Activated T-cell treated with anti-CD3 and anti-CD28 coated beads for 1 hour (primary cell): ENCODE measurements at places on chromosomes 13 and 19.

DNA sequence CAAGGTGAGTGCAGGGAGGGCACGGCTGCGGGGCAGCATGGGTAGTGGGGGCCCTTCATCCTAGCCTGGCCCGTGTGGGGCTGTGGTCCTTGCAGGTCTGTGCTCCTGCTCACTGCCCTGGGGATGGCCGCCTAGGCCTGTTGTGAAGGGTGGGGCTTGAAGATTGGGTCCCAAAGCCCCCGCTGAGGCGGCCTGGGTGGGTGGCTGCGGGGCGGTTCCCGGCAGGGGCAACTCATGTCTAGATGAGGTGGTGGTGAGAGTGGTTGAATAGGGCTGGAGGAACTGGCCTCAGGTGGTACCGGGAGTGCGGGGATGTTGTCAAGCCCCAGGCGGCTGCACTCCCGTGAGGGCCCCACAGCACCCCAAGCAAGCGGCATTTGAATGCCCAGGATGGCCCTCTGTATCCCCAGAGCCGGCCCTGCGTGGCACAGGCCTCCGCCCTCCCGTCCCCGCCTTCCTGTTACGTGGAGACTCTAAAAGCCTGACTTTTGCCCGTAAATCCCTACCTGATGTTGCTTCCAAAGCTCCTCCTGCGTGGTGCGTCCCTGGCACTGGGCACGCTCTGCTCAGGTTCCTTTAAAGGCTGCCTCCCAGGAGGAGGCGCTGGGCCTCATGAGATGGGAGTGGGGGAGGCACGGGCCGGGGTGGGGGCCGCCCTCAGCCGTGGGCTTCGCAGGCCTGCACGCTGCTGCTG is 15.0 kb downstream of the SPPL2B start:
- no peak for DNase-seq

GRCh38 chr13:110546926-110547325 is 14.6 kb downstream of the RAB20 start:
- DNase-seq = no peak

DNA sequence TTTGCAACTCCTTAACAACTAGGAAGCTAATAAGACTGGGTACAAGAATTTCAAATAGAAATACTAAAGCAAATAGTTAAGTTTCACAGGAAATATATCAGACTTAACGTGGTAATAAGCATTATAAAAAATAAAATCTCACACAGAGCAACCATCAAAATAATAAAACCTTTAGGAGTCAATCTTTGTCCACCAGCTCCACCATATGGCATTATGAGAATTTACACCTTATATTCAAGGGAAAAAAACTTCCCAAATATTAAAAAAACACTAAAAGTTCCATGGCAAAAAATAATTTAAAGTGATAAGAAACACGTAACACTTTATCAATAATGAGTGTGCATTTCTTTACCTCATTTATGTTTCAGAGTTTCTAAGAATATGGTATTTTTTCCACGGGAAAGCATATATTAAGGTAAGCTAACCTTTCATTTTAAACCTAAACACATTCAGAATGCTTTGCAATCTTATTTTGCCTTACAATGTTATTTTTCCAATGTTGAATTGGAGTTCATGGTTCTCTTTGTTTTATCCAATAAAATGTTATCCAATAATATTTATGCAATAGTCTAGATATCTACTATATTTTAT is 423.2 kb upstream of the SGCG start:
- no peak for DNase-seq

DNA sequence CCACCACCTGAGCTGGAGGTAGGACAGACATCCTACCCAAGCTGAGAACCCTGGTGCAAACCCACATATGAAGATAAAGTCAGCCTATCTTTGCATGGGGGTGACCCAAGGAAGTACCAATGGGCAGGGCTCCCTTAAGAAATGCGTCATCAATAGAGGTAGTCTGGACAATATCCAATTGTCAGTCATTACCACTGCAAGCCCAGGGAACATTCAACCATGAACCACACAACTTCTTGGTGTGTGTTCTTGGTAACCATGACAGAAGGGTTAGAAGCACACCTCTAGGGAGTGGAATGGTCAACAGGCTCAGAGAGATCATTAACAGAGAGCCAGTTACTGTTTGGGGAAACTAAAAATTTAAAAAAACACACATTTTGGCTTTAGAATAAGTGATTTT is 34.7 kb upstream of the DOCK9 start:
- no peak for DNase-seq

- no peak for DNase-seq
These were observed 1422.1 kb downstream of the PCDH9 start for GRCh38 chr13:65808061-65808460.

- no peak for DNase-seq
These were observed 25.3 kb upstream of the SLC46A3 start for GRCh38 chr13:28744091-28744536.

DNA sequence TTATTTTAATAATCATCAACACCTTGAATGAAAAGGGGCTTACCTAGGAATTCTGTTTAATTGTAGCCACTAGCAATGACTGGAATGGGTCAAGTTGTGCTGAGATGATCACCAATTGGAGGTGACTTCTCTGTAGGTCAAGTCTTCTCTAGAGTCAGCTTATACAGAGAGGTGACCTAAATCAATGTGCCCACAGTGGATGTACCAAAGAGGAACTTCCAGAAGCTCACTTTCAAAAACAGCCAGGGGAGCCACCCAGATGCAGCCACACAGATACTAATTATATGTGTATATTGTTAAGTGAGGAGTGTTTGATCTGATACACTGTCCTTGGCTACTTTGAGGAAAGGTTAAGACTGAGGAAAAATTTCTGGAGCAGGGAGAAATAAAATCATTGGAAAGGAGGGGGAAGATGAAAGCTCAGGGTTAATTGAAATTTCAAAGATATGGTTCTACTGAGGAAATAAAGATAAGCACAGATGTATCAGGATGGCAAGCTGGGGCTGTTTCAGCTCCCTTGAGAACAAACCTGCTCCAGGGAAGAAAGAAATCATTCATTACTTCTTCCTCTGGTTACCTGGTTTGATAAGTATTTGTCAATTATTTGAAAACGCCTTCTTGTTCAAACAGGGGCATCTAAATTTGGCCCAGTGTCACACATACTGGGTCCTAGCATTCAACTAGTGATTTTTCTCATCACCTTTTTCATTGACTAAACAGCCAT is 5.1 kb downstream of the GPR183 start:
- no peak for DNase-seq
